ENCODE measurements at places on chromosomes 5 and 9.

GRCh38 chr9:69809304-69809863, 11.2 kb upstream of the CFAP95 start:
- DNase-seq = no peak

DNA sequence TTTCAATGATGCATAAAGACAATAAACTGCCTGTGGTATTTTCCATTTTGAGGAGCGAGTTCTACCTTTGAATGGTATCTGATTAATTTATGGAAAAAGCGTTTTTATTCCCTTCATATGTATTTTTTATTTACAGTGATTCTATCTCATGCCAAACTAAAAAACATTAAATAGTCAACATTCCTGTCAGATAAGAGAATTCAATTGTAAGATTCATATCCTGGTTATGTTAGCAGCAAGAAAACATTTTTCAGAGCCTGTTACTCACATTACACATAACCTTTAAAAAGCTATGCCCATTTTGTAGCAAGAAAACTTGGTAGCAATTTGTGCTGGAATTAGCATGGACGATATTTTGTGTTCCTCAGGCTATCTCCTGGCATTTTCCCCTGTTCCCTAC, 55.1 kb upstream of the PRLR start:
- DNase-seq = no peak

GRCh38 chr5:87116825-87117512, 150.7 kb upstream of the RASA1 start:
- DNase-seq = peak; percentile 80

DNA sequence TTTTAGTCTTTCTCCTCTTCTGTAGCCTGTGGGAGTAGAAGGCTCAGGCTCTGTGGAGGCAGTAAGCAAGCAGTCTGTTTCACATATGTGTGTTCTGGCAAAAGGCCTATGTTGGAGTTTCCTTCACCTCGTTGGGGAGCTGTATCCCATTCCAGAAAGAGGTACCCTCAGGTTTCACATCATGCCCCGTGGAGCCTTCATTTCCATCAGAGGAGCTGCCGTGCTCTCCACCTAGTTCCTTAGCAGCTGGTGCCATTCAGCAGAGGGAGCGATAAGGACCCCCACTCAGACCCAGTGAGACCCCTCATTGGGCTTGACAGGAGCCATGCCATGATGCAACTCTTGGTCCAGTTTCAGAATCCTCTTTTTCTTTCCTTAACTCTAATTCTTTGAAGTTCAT, 50.6 kb upstream of the ANGPTL2 start:
- no peak for DNase-seq

GRCh38 chr5:34488984-34489383, 167.1 kb upstream of the RAI14 start:
- no peak for DNase-seq

- no peak for DNase-seq
Measured at GRCh38 chr9:2354216-2354615, 267.4 kb upstream of the VLDLR start.
